ENCODE measurements at places on chromosomes 12 and 14.

GRCh38 chr14:97458661-97459579, 661.7 kb downstream of the VRK1 start:
- no peak for DNase-seq

DNA sequence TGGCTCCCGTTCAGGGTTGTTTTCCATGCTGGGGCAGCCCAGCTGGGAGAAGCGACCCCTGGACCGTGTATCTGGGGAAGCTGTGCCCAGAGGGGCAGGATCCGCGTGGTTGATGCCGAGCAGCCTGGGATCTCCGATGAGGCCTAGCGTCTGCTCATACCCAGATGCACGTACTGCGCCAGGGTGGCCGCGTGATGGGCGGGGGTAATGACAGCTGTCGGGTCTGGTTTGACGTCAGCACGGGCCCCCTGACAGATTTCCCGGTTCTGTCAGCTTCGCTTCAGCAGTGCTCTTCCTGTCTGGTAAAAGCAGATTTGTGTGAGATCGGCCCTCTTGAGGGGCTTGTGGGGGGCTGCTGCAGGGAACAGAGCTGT, 147.3 kb downstream of the TSPAN9 start:
- DNase-seq = no peak

DNA sequence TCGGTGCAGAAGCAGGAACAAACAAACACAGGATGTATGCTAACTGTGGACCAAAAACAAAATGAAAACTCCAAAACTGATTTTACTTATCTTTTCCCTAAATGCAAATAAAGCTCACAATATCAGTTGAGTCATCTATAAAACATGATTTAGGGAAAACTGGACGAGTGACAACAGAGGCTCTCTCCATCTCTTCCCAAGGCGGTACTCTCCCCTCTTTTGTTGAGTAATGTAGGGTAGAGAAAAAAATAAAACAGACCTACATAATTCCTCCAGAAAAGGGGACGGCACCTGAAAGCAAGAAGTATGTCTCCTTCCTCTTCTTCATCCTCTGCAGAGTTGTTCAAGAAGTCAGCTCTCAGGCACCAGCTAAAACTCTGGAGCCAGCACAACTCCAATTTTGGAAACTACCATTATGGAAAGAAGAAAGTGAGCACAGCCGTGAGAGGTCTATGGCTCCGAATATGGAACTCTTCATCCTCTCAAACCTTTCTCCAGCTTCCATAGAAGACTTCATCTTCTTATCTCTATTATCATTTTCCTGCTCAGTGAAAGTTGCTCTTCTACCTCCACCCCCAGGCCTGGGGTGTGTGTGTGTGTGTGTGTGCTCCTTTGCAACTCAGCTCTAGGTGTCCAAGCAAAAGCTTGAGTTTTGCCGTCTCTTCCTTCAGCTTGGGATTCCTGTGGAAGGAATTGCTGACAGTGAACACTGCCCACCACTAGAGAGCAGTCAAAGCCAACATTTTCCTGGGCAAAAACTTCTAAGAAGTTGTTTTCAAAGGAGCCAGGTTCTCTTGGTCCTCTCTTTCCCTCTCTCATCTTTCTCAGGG, 155.4 kb downstream of the DIO2 start:
- DNase-seq = no peak

DNA sequence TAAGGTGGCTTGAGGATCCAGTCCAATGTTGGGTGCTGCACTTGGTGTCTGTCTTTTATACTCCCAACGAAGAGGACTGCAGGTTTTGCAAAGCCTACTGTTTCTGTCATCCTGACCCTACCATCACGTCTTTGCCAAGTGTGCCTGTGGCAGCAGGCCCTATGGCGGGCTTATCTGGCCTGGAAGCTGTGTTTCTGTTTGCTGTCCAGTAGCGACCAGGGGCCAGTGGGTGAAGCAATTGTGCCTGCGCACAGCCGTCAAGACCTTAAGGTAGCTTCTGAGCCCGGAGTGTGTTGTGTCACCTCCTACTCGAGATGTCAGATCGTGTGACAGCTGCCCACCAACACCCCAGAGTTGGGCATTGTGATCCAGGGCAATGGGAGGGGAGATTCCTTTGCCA, 62.7 kb downstream of the DDX51 start:
- DNase-seq = no peak

DNA sequence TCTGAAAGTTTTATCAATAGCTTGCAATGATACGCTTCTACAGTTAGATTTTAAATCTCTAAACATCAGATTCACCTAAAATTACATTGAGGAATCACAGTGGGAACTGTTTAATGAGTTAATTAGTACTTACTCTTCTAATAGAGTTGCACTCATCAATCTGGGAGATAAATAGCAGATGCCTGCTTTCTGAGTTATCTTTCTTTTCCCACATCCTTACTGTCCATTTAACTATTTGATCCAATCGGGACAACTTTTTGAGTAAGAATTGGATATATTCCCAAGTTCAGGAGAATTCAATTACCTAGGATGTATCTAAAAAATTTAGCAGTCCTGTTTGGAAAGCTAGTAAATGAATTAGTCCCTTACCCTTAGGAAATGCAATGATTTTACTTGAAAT, 162.3 kb downstream of the KCNH5 start:
- no peak for DNase-seq

DNA sequence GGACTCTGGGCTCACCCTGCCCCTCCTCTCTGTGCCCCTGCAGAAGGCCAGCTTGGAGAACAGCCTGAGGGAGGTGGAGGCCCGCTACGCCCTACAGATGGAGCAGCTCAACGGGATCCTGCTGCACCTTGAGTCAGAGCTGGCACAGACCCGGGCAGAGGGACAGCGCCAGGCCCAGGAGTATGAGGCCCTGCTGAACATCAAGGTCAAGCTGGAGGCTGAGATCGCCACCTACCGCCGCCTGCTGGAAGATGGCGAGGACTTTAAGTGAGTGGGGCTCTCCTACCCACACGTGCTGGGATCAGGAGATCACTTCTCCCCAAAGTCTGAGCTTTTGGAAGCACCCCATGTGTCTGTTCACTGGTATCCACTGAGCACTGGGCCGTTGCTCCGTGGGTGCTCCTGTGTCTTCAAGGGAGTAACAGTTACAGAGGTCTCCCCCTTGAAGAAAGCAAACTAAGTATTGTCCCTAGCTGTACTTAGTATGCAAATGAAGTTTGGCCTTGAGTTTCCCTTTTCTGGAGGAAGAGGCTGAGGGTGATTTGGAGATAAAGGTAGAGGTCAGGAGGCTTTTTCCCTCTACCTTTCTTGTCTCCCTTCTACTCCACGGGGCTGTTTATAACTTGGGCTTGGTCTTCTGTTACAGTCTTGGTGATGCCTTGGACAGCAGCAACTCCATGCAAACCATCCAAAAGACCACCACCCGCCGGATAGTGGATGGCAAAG, 3.3 kb downstream of the KRT18 start:
- DNase-seq = no peak

DNA sequence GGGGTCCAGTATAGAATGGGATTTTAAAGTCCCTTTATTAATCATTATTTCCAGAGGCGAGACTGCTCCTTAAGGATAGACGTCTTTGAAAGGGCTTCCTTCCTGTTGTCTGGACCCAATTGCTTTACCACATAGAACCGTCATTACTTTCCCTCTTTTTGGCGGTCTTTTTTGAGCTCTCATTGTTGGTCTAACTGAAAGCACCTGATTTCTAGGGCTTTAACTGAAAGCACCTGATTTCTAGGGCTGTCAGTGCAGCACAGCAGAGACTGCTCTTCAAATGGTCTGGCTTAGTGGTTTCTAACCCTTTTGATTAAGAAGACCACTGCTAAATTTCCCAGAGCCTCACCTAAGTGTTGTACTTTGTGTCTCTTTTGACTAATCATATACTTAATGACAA, 95.8 kb downstream of the PRKCH start:
- no peak for DNase-seq

GRCh38 chr12:68602720-68603119, 8.0 kb upstream of the RAP1B start:
- DNase-seq = no peak

GRCh38 chr14:53285821-53286220, 132.7 kb upstream of the DDHD1 start:
- DNase-seq = no peak

GRCh38 chr12:116385486-116386217, 108.2 kb upstream of the MED13L start:
- no peak for DNase-seq

- DNase-seq = no peak
Observed at GRCh38 chr14:35814371-35815005, 5.4 kb upstream of the RALGAPA1 start.

DNA sequence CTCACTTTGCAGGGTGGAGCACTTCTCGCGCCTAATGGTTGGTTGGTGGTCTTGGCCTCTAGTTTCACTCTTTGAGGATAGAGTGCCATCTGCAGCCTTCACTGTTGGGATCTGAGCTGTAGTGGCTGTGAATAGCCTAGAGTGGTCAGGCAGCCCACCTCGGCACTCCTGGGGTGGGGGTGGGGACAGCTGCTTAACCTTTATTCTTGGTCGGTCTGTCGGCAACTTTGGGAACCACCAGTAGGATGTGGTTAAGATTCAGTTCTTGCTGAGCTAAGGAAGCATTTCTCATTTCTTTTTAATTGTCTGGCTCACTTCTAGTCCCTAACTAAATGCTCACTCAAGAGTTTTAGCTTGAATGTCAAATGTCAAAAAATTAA, 21.1 kb downstream of the TMBIM6 start:
- no peak for DNase-seq

DNA sequence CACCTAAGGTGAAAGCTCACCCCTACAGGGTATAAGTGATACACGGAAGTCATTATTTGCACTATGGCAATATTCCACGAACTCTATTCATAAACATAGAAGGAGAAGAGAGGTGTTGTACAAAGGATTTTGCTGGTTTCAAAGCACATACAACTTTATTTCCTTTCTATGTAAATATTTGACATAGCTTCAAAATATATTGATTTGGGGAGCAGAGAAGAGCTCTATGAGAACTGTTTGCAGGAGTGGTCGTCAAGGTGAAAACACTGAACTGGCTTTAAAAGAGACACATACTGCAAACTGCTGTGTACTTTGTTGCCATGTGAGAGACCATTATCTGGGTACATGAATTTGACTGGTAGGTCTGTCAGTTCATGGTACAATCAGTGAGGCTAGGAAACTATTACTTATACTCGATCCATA, 16.7 kb downstream of the CNIH1 start:
- no peak for DNase-seq

DNA sequence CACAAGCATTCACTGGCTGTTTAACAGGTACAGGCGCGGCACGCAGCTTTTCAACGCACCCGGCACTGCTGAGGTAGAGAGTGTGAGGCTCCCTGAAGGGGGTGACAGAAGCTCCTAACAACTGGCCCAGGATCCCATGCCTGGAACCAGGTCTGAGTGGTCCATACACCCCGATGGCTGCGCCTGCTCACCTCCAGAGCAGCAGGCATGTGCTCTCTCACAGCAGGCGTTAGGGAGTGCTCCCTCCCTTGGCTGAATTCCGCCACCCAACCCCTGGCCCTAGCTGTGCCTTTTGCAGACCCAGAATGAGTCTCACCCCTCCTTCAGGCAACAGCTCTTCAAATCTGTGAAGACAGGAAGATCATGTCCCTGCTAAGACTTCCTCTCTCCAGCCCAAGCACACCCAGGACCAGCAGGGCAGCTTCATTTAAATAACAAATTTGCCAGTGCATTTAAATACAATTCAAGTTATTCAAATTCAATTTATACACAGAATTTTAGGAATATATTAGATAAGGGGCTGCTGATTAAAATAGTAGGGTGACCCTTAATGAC, 86.0 kb downstream of the SETD3 start:
- no peak for DNase-seq

DNA sequence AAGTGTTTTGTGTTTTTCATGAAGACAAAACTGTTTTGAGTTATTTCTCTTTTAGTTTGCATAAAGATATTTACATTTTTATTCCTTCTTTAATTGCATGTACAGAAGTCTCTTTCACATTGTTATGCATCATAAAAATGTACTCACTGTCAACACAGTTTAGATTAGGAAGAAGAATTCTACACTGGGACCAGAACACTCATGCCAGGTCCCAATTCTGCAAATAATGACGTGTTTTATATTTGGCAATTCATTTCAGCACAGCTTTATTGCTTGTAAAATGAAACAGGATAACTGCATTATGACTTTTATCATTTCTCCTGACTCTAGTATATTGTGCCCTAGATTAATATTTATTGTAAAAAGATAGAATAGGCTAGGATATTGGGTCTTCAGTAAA, 369.2 kb downstream of the NAV3 start:
- no peak for DNase-seq

DNA sequence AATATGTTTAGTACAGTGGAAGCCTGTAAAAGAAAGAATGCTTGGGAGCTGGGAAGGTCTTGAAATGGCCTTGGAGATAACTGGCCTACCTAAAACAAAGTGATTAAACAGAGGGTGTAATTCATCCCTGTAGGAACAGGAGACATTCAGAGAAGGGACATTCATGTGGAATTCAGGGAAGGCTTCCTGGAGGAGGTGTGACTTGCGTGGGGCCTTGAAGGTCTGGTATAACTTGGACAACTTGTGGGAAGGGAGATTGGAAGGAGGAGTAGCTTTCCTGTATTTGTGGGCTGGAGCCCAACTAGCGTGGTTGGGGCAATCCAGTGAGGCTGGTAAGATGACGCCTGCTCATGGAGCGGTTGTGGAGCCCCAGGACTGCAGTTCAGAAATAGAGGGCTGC, 156.4 kb downstream of the AACS start:
- DNase-seq = no peak

DNA sequence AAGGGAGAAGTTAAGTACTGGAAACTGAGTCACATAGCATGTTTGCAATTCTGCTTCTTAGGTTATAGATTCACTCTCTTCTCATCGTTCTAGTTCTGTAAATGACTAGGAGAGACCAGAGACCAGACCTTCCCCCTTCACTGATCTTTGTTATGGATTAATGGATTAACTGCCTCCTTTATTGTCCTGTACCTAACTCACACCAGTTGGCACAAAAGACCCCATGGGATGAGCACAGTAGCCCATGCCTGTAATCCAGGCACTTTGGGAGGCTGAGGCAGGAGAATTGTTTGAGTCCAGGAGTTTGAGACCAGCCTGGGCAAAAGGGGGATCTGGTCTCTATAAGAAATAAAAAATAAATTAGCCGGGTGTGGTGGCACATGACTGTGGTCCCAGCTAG, 20.8 kb downstream of the BCAT1 start:
- no peak for DNase-seq

DNA sequence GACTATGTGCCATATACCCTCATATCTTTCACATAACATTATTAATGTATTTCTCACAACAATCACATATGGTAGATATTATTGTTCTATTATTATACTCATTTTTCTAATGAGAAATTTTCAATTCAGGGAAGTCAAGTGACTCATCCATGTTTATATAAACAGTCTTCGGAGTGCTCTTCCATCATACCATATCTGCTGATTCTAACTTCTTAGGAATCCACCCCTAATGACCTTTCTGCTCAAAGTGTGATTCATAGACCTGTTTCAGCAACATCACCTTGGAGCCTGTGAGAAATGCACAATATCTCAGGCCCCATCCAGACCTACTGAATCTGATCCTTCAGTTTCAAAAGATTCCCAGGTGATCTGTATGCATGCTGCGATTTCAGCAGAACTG, 39.8 kb upstream of the OVCH1 start:
- no peak for DNase-seq

- no peak for DNase-seq
Observed at GRCh38 chr14:61720294-61720661, 25.0 kb downstream of the HIF1A start.

- no peak for DNase-seq
Observed at GRCh38 chr14:32675433-32675832, 263.2 kb upstream of the NPAS3 start.
